ENCODE measurements at places on chromosomes 11 and 22.

- no peak for DNase-seq
Measured at GRCh38 chr22:19578180-19579004, 54.2 kb upstream of the CLDN5 start.

DNA sequence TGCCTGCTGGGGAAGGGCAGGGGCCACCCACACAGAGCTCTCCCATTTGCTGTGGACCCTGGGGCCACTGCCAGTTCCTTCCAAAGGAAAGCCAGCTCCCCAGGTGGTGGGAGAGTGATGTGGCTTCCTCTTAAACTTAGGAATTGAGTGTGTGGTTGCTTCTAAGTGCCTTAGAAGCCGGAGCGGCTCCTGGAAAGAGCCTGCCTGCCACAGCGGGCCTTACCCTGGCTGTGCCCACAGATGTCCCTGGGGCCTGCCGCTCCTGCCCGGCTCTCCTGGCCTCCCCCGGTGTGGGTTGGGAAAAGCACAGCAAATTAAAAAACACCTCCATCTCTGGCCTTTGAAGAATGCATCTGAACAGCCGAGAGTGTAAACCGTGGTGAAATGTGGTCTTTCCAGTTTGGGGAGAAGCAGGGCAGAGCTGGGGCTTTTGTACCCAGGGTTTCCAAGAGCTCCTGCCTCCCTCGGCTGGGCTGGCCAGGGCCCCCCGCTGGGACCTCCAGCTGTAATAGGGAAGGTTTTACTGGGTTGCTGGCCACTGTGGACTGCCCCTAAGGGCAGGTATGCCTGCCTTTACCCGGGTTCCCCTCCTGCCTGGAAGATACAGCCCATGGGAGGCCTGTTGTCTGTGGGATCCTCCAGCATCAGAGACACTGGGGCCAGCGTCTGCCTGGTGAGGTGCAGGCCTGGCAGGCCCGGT, 30.2 kb downstream of the LRP5 start:
- no peak for DNase-seq

DNA sequence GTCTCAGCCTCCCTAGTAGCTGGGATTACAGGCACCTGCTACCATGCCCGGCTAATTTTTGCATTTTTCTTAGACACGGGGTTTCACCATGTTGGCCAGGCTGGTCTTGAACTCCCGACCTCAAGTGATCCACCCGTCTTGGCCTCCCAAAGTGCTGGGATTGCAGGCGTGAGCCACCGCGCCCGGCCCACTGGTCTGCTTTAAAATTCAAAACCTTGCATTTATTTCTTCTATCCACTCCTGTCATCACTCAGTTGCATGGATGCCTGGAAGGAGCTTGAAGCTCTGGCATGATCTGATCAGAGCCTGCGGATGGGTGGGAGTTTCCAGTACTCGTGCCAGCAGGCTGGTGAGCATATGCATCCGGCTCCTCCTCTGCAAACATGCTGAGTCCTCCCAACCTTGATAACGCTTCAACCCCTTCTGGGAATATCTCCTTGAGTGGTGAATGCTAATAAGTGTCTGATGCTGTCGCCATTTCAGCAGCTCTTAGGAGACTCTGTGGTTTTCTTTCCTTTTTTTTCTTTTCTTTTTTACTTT, 39.6 kb downstream of the UBASH3B start:
- no peak for DNase-seq

- no peak for DNase-seq
Measured at GRCh38 chr11:71079795-71080194, 172.6 kb downstream of the SHANK2 start.

Measured in HuH-7.5 (cell line).